Heart left ventricle (tissue), 16 donors: ENCODE measurements at places on chromosomes 16 and 17.

- no peak for DNase-seq
These were observed 6.2 kb downstream of the ZACN start for GRCh38 chr17:76085066-76085730.

DNA sequence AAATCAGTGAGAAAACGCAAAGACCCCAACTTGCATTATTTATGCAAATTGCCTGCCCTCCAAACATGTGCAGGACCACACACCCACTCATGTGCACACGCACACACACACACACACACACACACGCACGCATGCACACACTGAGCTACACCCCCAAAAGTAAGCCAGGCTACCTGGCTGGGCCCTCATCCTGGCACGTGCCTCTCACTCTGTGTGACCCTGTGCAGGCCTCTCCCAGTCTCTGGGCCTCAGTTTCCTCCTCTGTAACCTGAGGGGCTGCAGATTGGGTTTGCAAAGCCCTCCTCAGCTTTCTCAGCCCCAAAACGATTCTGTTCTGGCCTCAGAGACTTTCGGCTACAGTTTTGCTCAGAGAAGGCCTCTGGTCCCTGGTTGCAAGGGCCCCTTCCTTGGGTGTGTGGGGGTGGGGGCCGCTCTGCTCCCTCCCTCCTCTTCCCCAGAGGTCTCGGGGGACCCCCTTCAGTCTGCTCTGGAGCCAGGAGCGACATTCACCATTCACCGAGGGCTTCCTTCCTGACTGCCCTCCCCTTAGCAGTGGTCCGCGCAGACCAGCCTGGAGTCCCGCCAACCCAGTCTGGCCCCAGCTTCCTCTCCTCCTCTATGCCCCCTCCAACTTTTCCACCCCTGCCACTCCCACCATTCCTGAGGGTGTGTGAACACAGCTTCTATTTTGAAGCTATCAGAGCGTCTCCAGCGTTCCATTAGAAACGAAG is 5.4 kb upstream of the PIK3R6 start:
- DNase-seq: no peak

GRCh38 chr17:38797158-38797490 is 2.2 kb downstream of the PIP4K2B start:
- no peak for DNase-seq

DNA sequence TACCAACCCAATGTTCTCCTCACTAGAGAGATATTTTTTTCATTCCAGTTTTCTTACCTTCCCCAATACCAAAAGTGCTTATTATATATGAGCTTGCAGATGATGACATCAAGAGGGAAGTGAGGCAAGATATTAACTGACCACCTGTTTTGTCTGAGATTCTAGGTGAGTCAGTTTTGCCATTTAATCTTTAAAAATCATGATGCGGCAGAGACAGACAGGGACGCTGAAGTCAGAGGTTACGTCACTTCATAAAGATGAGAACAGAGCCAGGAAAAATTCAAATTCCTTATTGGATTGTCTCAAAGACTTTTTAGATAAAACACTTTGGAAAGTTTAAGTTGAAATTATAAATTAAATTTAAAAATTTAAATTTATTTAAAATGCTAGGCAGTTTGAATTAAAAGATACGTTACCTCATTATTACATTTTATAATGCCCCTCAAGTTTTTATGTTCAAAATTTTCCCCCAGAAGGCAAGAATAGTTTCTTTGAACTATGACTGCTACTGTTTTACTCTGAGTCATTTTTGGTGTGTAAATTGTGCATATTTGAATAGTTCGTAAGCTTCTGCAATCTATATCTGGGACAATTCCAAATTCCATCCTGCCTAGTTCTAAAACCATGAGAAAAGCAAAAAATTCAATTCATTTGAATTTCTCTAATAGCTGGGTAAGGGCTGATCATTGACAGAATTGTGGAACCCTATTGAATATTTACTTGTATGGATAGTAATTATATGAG is 839.6 kb upstream of the GOT2 start:
- DNase-seq: no peak
